ENCODE measurements at places on chromosomes 6 and 20.

DNA sequence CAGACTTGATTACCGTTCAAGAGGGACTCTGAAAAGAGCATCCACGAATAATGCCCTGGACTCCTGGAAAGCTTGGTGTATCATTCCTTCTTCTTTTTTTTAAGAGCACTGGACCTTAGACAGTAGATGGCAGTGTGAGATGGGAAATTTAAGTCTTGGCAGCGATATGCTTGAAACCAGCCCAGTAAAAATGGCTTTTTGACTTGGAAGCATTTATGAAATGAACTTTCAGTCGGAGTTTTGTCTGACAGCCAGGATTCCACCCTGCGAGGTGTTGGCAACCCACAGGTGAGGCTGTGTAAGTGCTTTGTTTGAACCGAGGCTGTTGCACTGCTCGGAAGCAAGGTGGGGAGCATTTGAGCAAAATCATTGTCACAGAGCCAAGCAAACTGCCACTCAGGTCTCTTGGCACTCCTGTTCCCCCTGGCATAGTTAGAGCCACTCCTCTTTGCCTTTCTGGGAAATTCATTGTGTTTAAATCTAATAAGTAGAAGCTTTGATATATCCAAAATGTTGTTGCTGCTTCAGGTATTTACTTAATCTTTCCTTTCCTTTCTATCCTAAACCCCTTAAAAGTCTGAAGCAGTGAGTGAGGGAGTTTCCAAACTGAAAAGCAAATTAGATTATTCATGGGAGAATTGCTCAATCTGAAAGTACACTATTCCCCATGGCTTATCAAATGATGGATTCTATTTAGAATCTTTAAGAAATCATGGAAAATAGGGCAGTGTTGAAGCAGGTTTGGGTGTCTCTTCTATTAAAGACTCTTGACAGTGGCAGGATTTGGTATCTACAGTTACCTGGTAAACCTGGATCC is 272.8 kb upstream of the SLC35B3 start:
- DNase-seq = no peak

- DNase-seq = no peak
These were observed 53.1 kb upstream of the SLC32A1 start for GRCh38 chr20:38671186-38671585.

GRCh38 chr6:127900935-127901334 is at the start of gene THEMIS:
Gene THEMIS (minus strand): TSS chr6:127901058. CDS start chr6:127900932, 126 bp downstream.
- DNase-seq = peak; percentile 17

DNA sequence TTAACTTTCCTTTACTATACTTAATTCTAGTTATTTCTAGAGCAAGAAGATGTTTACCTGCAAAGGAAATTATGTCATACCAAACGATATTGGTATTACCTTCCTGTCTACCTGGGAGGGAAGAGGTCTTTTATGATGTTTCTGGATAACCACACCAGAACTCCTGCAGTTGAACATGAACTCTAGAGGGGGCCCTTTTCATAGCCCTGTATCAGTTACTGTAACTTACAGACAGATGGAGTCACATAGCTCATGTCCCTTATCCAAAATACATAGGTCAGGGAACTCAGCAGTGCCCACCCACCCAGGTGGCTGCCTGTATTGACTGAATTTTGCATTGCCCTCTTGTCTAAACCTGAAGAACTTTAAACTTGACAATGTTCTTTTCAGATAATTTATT is 35.1 kb upstream of the MYL9 start:
- no peak for DNase-seq

- no peak for DNase-seq
These were observed 56.9 kb downstream of the HAO1 start for GRCh38 chr20:7883309-7883708.

DNA sequence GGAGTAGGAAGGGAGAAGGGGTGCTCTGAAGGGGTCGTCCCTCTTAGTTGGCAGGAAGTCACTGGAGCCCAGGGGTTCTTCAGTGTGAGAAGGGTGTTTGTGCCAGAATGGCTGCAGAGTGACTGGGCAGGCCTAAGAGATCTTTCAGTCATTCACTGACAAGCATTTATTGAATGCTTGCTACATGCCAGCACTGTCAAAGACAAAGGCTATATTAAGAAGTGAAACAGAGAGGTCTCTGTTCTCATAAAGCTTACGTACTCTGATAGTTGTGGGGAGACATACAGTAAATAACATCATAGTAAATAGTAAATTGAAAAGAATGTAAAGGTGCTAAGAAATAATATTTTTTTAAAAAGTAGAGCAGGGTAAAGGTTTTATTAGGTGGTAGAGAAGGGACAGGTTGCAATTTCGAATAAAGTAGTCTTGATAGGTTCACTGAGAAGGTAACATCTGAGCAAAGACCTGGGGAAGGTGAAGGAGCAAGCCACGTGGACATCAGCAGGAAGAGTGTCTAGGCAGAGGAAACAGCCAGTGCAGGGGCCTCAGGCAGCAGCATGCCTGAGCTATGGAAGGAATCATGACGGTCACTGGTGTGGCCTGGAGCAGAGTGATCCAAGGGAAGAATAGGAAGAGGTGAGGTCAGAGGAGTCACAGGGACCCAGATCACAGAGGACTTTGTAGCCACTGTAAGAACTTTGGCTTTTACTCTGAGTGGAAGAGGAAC is 36.3 kb upstream of the RNF8 start:
- no peak for DNase-seq

GRCh38 chr20:41570557-41570956 is 47.6 kb downstream of the CHD6 start:
- DNase-seq = no peak

DNA sequence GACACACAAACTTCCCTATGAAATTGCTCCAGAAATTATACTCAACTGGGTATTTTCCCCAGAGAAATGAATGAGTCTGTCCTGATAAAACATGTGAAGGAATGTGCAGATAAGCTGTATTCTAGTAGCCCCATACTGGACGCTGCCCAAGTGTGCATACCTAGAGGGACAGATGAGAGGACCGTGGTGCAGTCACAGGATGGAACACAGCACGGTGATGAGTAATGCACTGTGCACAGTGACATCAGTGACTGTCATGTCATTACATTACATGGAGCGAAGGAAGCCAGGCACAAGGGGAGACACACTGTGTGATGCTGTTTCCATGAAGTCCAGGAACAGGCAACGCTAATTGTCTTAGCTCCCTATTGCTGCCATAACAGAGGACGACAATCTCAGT is 155.5 kb downstream of the CDH4 start:
- no peak for DNase-seq

GRCh38 chr6:484746-485145 is 93.2 kb downstream of the IRF4 start:
- DNase-seq = no peak

- no peak for DNase-seq
These were observed 12.1 kb upstream of the SUMO4 start for GRCh38 chr6:149387779-149388512.

DNA sequence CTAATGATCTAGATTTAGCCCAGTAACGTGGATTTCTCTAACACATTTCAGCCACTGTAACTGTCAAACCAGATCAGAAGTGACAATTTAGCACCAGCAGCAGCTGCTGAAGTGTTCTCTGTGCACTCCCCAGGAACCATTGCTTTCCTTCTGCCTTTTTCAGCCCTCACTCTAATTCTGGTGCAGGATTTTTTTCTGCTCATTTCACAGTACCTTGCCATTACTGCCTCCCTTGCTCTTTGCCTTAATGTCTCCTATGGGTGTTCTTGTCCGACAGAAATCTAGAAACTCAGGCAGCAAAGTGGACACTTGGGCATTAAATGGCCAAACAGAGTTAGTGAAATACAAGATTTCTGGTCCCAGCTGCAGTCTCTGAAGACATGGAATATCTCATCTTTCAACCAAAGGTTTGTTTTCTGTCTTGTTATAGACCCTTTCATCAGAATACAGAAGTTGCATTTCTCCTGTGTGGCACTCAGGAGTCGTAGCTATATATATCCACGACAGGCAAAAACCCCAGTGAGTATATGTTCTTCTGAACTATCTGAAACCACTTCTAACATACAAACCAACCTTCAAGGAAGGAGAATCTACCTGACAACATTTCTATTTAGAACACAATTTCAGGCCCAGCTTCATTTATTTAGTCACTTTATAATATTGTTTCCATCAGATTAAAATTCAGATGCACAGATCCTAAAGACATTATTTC is 92.9 kb downstream of the THEMIS start:
- DNase-seq = no peak

- no peak for DNase-seq
These were observed 104.7 kb downstream of the AIG1 start for GRCh38 chr6:143165315-143165855.

- no peak for DNase-seq
These were observed 58.4 kb downstream of the TRAM2 start for GRCh38 chr6:52518279-52518945.

DNA sequence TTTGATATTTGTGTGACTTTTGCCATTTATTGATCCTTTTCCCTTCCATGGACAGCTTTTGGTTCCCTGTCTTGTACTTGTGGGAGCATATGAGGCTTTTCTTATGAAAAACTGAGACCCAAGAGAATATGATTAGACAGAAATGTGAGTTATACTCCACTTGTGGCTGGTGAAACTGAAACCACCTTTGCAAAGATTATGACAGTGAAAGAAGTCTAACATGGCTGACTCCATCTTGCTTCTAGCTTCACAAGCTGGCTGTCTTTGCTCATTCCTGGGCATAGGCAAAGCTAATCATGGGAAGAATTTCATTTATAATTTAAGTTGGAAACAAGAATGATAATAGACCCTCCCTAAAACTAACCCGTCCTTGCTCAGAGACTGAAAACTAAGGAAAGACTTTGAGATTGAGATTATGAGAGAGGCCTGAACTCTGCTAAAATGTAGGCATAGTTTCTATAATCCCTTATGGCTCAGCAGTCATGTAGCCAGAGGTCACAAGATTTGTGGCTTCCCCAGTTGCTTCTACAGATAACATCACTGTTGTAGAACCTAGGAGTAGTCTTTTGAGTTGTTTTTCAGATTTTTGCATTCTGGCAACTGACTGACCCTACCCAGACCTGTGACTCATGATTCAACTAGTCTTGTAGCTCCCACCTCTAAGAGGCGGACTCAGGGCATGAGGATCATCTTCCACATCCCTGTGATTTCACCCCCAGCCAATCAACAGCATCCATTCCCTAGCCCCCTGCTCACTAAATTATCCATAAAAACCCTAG is 50.9 kb upstream of the CD2AP start:
- DNase-seq = no peak

DNA sequence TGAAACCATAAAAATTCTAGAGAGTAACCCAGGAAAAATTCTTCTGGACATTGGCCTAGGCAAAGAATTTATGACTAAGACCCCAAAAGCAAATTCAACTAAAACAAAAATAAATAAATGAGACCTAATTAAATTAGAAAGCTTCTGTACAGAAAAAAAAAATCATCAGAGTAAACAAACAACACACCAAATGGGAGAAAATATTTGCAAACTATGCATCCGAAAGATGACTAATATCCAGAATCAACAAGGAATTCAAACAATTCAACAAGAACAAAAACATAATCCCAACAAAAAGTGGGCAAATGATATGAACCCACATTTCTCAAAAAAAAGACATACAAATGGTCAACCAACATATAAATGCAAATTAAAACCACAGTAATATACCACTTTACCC is 242.6 kb upstream of the CDYL start:
- DNase-seq = no peak

- DNase-seq = no peak
These were observed 31.4 kb upstream of the SMIM29 start for GRCh38 chr6:34280216-34280615.

GRCh38 chr6:37239950-37240713 is 17.4 kb upstream of the TBC1D22B start:
- peak; percentile 53 for DNase-seq

- DNase-seq = peak; percentile 23
These were observed 8.0 kb downstream of the MYLIP start for GRCh38 chr6:16136621-16137450.

DNA sequence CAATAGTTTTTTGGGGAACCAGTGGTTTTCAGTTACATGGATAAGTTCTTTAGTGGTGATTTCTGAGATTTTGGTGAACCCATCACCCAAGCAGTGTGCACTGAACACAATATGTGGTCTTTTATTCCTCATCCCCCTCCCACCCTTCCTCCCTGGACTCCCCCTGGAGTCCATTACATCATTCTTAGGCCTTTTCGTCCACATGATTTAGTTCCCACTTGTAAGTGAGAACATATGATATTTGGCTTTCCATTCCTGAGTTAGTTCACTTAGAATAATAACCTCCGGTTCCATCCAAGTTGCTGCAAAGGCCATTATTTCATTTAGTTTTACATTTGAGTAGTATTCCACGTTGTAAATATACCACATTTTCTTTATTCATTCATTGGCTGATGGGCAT is 28.3 kb downstream of the RPP40 start:
- no peak for DNase-seq

- DNase-seq = no peak
These were observed 88.0 kb downstream of the METTL24 start for GRCh38 chr6:110270165-110270564.

- DNase-seq = peak; percentile 19
These were observed 47.8 kb downstream of the GMPR start for GRCh38 chr6:16286151-16286522.

- no peak for DNase-seq
These were observed 280.9 kb upstream of the STXBP5 start for GRCh38 chr6:146923205-146923833.

- DNase-seq = no peak
These were observed 53.7 kb downstream of the CPXM1 start for GRCh38 chr20:2746636-2747265.

GRCh38 chr6:157952861-157953351 is 28.8 kb upstream of the SYNJ2 start:
- DNase-seq = no peak

All from stimulated activated CD4-positive, alpha-beta T cell treated with anti-CD3 and anti-CD28 coated beads, Interleukin-12 subunit alpha, Interleukin-12 subunit beta, amount 100 ng/mL, for 24 hours (primary cell).